ENCODE measurements at places on chromosomes 7 and 10.

DNA sequence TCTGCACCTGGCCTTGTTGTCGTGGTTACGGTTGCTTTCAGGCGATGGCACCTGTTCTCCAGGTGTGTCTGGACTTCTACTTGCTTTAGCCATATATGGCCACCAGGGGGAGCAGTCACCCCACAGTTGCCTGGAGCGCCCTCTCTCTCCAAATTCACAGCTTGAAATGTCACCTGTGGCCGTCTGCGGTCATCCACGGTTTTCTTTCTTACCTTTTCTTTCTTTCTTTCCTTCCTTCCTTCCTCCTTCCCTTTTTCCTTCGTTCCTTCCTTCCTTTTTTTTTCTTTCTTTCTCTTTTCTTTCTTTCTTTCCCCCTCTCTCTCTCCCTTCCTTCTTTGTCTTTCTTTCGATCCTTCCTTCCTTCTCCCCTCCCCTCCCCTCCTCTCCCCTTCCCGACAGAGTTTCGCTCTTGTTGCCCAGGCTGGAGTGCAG is 150.5 kb upstream of the VKORC1L1 start:
- no peak for DNase-seq

- DNase-seq, result no peak
Observed at GRCh38 chr7:63998549-63998948, at the start of gene ZNF722. Gene ZNF722 (plus strand): TSS chr7:63998849. CDS start chr7:63998962, 113 bp downstream.

DNA sequence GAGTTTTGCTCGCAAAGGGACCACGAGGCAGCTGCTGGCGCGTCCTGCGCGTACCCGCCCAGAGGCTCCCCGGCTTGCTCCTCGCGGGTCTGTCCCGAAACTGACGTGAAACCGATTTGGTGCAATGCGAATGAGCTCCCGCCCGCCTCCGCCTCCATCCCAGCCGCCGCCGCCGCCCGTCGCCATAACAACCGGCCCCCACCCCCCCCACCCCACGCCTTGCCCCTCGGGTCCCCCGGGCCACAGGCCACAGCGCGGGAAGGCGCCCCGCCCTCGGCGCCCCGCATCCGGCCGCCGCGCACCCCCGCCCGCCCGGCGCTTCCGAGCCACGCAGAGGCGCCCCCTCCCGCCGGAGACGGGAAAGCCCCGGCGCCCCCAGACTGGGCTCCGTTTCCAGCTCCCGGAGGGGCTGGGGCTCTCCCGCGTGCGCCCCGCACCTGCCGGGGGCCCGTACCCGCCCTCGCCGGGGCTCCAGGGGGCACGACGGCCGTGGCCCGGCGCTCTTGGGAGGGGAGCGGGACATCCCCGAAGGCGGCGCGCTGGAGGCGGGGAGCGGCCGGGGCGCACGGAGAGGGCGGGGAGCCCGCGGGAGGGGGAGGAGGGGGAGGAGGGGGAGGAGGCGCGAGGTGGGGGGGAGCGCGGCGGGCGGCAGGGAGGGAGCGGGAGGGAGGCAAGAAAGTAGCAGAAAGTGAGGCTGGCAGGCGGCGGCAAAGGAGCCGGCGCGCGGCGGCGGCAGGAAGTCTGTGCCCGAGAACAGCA is at the start of gene CAMK1D:
Gene CAMK1D (plus strand): TSS at position 678 of the 759 bp plus-strand sequence.
- no peak for DNase-seq

DNA sequence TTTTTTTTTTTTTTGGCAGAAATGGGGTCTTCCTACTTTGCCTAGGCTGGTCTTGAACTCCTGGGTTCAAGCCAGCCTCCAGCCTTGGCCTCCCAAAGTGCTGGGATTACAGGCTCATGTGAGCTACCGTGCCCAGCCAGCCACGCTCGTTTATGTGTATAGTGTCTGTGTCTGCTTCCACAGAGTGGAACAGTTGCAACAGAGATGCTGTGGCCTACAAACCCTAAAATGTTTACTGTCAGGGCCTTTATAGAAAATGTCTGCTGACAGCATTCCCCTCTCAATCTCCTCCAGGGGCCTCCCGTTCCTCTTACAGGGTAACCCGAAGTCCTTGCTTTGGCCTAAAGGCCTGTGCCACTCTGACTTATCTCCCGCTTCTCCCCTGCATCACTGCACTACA is 87.6 kb upstream of the LEP start:
- no peak for DNase-seq

DNA sequence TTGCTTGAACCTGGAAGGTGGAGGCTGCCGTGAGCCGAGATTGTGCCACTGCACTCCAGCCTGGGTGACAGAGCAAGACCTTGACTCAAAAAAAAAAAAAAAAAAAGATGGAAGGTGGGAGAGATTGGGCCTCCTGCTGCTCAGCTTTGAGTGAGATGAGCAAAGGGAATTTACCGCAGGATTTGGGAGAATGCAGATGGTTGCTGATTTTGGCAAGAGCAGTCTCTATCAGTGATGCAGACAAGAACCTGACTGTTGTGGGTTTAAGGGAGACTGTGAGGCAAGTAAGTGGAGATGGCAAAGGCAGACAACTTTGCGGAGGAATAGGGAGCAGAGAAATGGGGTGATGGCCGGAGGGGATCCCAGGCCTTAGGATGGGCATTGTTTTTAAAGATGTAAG is 1140.8 kb upstream of the AUTS2 start:
- DNase-seq, result no peak

- no peak for DNase-seq
Observed at GRCh38 chr10:32131388-32131787, 75.2 kb upstream of the KIF5B start.

GRCh38 chr10:17913604-17914003 is 38.1 kb upstream of the SLC39A12 start:
- no peak for DNase-seq

GRCh38 chr10:79249186-79250121 is 97.8 kb upstream of the PPIF start:
- no peak for DNase-seq

DNA sequence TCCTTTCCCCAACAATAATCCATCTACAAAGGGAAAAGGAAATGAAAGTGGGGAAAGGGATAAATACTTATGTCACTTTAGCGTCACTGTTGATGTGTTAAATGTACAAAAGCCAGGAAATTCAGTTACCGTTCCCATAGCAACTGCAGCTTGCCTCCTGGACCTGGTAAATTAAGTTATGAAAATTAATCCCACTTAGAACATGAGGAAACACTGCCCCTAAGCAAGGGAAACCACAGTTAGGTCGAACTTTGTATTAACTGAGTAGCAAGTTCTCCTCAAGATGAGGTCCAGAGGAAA is 338.2 kb upstream of the AOAH start:
- no peak for DNase-seq

GRCh38 chr10:112195224-112195623 is 11.7 kb upstream of the GPAM start:
- DNase-seq, result no peak

- DNase-seq, result no peak
Observed at GRCh38 chr7:114917211-114917839, 4.6 kb upstream of the MDFIC start.

DNA sequence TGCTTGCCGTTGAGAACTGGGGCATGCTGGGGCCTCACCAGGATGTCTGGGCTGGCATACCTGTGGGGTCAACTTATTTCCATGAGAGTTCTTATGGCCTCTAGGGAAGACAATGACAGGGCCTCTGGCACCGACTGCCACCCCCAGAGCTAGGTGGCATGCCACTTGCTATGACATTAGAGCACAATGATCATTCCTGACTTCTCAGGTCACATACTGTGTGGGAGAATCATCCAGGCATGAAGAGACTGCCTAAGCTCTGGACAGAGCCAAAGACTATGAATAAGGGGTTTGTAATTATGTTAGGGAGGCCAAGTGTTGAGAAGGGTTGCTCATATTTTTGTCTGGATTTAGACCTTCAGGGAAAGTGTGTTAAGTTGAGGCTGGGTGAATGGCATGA is 97.5 kb downstream of the PTPN20 start:
- no peak for DNase-seq

DNA sequence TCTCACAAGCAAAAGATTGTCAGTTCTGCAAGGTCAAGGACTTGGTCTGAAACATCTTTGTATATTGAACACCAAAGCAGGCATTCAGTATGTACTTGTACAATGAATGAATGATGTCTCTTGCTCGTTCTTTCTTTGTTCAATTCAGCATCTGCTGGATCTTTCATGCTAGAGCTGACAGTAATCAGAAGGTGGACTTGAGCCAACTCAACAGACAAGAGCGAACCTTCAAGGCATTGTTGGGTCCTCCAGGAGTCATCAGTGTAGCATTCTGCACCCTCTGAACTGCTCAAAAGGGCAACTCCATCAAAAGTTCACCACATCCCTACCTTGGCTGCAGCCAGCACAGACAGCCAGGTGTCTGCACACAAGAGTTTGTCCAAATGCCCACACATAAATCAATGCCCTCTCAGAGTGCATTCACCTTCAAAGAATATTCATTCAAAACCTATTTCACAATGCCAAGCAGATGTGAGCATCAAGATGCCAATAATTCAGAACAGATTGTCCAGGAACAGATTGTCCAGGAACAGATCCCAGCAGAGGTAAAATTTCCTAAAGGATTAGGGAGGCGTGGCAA is 386.7 kb downstream of the CALN1 start:
- no peak for DNase-seq

- DNase-seq, result no peak
Observed at GRCh38 chr10:80075781-80076180, 2.7 kb upstream of the TMEM254 start.

- DNase-seq, result no peak
Observed at GRCh38 chr10:11089272-11089671, 71.6 kb downstream of the CELF2 start.

- no peak for DNase-seq
Observed at GRCh38 chr10:69939061-69939460, 113.6 kb upstream of the MACROH2A2 start.

- DNase-seq, result no peak
Observed at GRCh38 chr10:132208462-132209050, 21.8 kb downstream of the DPYSL4 start.

GRCh38 chr10:42475168-42476098 is 162.9 kb downstream of the ZNF33B start:
- DNase-seq, result no peak

GRCh38 chr10:80260295-80261243 is 28.9 kb downstream of the MAT1A start:
- no peak for DNase-seq

DNA sequence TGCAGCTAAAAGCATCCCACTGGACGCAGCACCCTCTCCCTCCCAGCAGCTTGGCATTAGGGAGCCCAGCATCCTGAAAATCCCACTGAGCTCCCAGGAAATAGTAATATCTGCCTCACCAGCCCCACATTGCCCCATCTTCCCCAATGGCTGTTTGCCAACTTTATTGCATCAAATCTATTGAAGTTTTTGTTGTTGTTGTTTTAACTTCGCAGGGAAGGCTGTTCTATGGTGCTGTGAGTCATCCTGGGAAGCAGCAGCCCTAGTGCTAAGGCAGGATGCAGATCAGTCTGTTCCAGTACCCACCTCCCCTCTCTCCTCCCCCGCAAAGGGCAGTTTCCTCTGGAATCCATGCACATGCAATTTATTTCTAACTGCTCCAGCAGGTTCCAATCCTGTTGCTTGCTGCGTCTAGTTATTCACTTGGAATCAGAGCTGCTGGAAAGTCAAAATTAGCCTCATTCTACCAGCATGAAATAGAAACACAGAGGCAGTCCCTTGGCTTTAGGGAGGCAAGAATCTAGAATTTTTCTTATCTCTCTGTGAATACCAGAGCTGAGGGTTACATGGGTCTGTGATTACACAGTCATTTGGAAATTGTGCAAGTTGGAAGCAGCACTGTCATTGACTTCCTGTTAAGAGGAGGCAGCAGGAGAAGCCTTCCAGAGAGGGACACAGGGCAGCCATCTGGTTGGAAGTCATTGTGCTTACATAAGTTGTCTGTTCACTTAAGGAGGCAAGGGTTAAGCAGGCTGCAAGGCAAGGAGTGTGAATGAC is 115.9 kb upstream of the CACUL1 start:
- peak; percentile 31 for DNase-seq

DNA sequence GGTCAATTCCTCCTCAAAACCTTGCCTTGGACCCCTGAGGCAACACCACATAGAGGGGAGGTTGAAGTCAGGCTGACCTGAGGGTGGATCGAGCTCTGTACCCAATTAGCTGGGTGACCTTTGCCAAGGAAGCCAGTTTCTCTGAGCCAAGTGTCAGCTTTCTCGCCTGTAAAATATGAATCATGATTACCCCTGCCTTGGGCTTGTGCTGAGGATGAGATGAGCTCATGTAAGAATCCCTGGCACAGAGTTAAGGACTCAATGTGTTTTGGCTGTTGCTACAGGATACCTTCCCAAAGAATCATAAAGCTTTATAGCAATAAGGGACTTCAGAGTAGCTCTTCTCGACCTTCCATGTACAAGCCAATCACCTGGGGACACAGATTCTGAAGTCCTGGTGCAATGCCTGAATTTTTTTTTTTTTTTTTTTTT is 43.5 kb upstream of the CACUL1 start:
- DNase-seq, result no peak

DNA sequence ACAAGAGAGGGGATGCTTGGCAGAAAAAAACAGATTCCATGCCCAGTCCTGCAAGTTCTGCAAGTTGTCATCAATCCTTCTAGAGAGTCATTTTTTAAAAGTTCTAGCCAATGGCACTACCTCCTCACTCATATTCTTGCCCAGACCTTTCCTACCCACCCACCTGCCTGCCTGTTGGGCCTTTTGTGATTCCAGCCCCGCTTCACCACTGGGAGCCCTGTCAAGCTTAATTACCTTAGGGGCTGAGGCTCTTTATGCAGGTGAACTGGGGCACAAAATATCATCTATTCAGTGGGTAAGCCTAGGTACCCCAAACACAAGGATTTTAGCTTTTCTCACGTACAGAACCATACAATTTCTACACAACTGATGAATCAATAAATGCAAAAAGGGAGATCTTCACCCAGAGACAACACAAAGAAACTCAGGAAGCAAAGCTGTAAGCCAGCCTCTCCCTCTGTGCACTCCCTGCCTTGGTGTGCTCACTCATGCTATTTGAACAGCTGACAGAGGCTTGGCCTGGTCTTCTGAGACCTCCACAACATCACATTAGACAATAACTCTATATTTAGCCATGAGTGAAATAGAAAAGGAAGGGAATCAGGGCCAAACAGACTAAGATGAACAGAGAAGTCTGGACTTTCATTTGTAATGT is 222.6 kb downstream of the HTR7 start:
- no peak for DNase-seq

- no peak for DNase-seq
Observed at GRCh38 chr10:72228318-72228751, 12.3 kb upstream of the ASCC1 start.

DNA sequence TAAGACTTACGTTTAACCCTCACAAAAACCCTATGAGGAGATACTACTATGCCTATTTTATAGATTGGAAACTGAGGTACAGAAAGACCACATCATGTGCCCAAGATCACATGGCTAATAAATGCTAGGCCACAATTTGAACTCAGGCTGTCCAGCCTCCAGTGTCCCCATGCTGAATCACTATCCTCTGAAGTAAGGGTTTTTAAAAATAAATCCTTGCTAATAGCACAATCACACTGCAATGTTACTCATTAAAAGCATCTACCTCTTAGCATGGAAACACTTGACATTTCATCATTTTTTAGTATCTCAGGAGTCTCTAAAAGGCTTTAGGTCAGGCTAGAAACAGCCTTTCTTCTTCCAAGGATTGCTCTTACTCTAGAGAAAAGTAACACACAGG is 50.0 kb upstream of the PPP1R3C start:
- no peak for DNase-seq

DNA sequence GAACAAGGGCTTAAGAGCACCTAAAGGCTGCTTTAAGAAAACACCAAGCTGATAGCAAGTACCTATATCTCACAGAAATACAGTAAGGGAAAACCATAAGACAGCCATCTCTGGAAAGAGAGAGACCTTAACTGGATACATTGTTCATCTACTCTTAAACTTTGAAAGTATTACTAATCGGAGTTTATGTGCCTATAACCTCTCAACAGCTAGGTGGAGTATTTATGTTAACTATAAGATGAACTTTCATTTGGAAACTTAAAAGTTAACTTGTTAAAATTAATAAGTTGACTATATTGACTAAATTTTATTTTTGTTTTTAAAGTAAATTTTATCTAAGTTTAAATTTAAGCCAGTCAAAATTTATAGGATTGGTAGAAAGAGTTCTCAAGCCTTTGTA is 90.6 kb downstream of the USP6NL start:
- DNase-seq, result no peak
